ENCODE measurements at places on chromosomes 2 and 18.

- DNase-seq: no peak
These were observed 773 bp downstream of the MBP start for GRCh38 chr18:77131652-77132368.

DNA sequence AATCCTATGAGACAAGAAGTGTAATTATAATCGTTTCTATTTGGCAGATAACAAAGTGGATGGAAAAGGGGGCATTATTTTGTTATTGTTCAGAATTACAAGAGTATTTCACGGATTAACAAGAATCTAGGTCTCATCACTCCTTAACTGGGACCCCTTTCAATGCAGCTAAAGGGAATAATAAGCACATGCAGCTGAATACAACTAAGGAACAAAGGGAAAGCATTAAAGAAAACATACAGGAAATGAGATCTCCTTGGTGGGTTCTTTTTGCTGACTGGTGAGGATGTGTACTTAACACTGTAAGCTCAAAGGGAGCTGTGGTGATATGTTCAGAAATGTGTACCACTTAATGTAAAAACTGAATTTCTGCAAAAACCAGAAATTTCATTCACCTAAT is 140.5 kb upstream of the WDSUB1 start:
- DNase-seq: no peak

DNA sequence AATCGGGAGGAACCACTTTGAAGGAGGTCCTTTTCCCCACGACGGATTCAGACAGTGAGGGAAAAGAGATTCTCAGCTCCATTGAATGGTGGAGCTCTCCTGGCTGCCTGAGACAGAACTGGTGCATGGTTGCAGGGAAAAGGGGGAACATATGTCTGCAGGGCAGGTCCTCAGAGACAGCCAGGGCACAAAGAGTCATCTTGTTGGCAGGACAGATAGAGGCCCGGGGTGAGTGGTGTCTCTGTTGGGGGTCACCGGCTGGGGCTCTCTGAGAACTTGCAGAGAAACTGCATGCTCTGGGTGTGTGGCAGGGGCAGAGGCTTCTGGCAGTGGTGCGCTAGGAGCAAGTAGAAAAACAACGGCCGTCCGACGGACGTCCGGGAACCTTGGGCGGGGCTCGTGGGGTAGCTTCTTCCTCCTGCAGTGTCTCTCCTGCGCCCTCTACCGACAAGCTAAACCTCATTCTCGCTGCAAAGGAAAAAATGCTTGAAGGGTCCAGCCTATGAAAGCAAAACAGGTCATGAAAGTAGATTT is 94.3 kb downstream of the CDCA7 start:
- DNase-seq: peak; percentile 21

DNA sequence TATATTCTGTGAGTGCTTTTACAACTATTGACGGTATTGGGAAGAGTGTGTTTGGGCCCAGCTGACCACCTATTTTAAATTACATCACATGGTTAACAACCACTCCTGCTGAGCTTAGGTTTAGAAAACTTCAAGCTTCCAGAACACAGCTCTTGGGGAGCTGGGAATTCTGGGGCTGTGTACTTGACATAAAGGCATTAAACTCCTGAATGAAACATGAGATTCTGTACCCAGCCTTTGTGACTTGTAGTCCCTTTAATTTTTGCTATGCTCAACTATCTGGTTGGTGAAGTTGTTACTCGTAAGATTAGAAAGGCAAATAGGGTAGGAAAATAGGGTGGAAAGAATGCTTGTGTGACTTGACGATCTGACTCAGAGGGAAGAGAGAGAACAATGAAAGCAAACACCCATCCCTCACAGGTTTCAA is 66.9 kb downstream of the LTBP1 start:
- no peak for DNase-seq

DNA sequence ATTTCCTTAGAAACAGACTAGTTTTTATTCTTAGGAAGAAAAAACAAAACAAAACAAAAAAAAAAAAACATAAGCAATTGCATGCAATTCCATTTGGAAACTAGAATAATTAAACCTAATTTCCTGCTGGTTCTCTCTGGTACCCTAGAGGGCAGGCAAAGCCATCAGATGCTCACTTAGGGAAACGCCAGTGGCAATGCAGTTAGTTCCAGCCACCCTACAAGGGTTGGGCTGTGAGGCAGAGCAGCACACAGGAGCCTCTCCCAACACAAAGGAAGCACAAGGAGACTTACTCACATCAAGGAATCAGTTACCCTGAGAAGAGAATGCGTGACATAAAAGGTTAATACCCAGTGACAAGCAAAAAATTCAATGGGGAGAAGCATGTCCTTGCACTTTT is 28.8 kb downstream of the CCDC93 start:
- DNase-seq: no peak

Data from stimulated activated CD8-positive, alpha-beta memory T cell treated with anti-CD3 and anti-CD28 coated beads, Interleukin-4, amount 100 ng/mL, for 1 hour (primary cell).